Ovary (tissue), 10 donors: ENCODE measurements at places on chromosomes 7 and 10. TPM values are rescaled to one million over a fixed set of nuclear protein-coding genes. Genes with fewer than 3 reads are reported as not detected.

- no peak overlapping the region for H3K4me3 ChIP-seq
- no peaks in the 10 kb centered on the region for H3K27me3 ChIP-seq
- no peak for DNase-seq
- no peak overlapping the region for H3K27ac ChIP-seq
Observed at GRCh38 chr10:49104323-49104722, 11.0 kb downstream of the VSTM4 start.

- H3K27me3 ChIP-seq: no peaks in the 10 kb centered on the region
- no peaks in the 10 kb centered on the region for H3K36me3 ChIP-seq
- H3K4me3 ChIP-seq: no peak overlapping the region
- H3K4me1 ChIP-seq: peaks cover 32% of the 10 kb centered on the region
- DNase-seq: no peak
- H3K27ac ChIP-seq: no peak overlapping the region
Observed at GRCh38 chr10:122487174-122487765, 25.9 kb downstream of the HTRA1 start.

- no peak overlapping the region for H3K27ac ChIP-seq
- H3K36me3 ChIP-seq: no peaks in the 10 kb centered on the region
- no peaks in the 10 kb centered on the region for H3K27me3 ChIP-seq
- no peaks in the 10 kb centered on the region for H3K4me1 ChIP-seq
- no peak overlapping the region for H3K4me3 ChIP-seq
Observed at GRCh38 chr7:3174515-3175284, 126.4 kb upstream of the SDK1 start.

CFAP43 gene
- total RNA-seq: 1.7 TPM

DNA sequence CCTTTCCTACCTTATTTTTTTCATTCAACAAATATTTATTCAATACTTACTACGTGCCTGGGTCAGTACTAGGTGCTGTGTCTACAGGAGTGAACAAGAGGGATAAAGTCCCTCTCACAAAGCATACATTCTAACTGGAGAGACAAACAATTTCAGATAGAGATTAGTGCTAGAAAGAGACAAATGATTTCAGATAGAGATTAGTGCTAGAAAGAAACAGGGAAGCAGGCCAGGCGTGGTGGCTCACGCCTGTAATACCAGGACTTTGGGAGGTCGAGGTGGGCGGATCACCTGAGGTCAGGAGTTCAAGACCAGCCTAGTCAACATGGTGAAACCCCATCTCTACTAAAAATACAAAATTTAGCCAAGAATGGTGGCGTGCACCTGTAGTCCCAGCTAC lies 34.6 kb downstream of the RBM28 start:
- no peaks in the 10 kb centered on the region for H3K27me3 ChIP-seq
- H3K27ac ChIP-seq: no peak overlapping the region
- H3K4me3 ChIP-seq: no peak overlapping the region
- no peaks in the 10 kb centered on the region for H3K36me3 ChIP-seq
- no peak for DNase-seq
- no peaks in the 10 kb centered on the region for H3K4me1 ChIP-seq

- no peaks in the 10 kb centered on the region for H3K36me3 ChIP-seq
- no peak overlapping the region for H3K4me3 ChIP-seq
Observed at GRCh38 chr10:80414142-80414895, 6.0 kb downstream of the PRXL2A start.

GRCh38 chr7:136502162-136502561 lies 366.3 kb upstream of the CHRM2 start:
- no peak overlapping the region for H3K4me3 ChIP-seq
- H3K36me3 ChIP-seq: no peaks in the 10 kb centered on the region
- no peaks in the 10 kb centered on the region for H3K4me1 ChIP-seq
- no peak overlapping the region for H3K27ac ChIP-seq
- no peaks in the 10 kb centered on the region for H3K27me3 ChIP-seq

DNA sequence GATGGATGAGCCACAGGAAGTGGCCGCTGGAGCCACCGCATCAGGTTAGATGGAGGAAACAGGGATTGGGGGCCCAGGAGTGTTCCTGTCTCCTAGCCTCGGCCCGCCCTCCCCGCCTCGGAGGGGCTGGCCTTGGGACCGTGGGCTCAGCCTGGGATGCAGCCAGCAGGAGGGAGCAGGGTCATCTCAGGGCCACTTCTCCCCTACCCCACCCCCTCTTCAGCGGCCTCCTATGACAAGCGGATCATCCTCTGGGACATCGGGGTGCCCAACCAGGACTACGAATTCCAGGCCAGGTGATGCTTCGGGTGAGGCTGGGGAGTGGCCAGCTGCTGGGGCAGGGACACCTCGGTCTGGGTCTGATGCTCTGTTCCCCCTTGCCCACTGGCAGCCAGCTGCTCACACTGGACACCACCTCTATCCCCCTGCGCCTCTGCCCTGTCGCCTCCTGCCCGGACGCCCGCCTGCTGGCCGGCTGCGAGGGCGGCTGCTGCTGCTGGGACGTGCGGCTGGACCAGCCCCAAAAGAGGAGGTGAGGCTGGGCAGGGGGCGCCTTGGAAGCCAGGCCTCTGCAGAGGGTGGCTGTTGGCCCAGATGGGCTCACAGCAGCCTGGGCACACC lies 4.7 kb downstream of the LRWD1 start:
- H3K4me3 ChIP-seq: no peak overlapping the region
- H3K36me3 ChIP-seq: no peaks in the 10 kb centered on the region
- H3K4me1 ChIP-seq: peaks cover 7% of the 10 kb centered on the region
- H3K27me3 ChIP-seq: no peaks in the 10 kb centered on the region
- no peak overlapping the region for H3K27ac ChIP-seq

LIPN gene
- total RNA-seq: not detected
